ENCODE measurements at places on chromosomes 7 and 10. TPM values are rescaled to one million over a fixed set of nuclear protein-coding genes. Genes with fewer than 3 reads are reported as not detected.

Gene ADAM22
- total RNA-seq: 0.75 TPM

Gene RNF148
- total RNA-seq: 0.66 TPM

Gene SFMBT2
- total RNA-seq: 3.5 TPM

Gene PVRIG
- not detected for total RNA-seq

Gene ITIH5
- under 0.01 TPM for total RNA-seq

Gene FAM241B
- total RNA-seq: 0.87 TPM

Gene PRF1
- total RNA-seq: not detected

Gene CHRM2
- total RNA-seq: 2.2 TPM

Gene ATOH7
- not detected for total RNA-seq

Gene FGL2
- 0.22 TPM for total RNA-seq

Gene CAMK1D
- 5.6 TPM for total RNA-seq

Gene CSGALNACT2
- 41.6 TPM for total RNA-seq

Gene PUS7
- total RNA-seq: 23.9 TPM

Gene GATA3
- total RNA-seq: not detected

Gene CNTNAP2
- total RNA-seq: under 0.01 TPM

Gene RHOBTB1
- 16.4 TPM for total RNA-seq

Gene FAM180A
- 24.9 TPM for total RNA-seq

Gene PRSS37
- not detected for total RNA-seq

Gene SORCS1
- not detected for total RNA-seq

Gene XRCC2
- total RNA-seq: 1.6 TPM

Gene GRM8
- not detected for total RNA-seq

Gene RFC2
- 15.6 TPM for total RNA-seq

Gene IL2RA
- not detected for total RNA-seq

Gene NOBOX
- not detected for total RNA-seq

Gene DNAH11
- under 0.01 TPM for total RNA-seq

Gene GPR15LG
- total RNA-seq: not detected

Gene SLC25A28
- 22.4 TPM for total RNA-seq

Gene STEAP4
- under 0.01 TPM for total RNA-seq

Gene DENND2A
- total RNA-seq: 14.9 TPM

Gene CCDC172
- not detected for total RNA-seq

Gene UTF1
- not detected for total RNA-seq

Gene NRF1
- total RNA-seq: 12.0 TPM

Gene TDRD1
- total RNA-seq: 0.62 TPM

Gene STMP1
- 15.0 TPM for total RNA-seq

Gene ZNF777
- total RNA-seq: 6.4 TPM

Gene PHKG1
- 0.66 TPM for total RNA-seq

Gene GRK5
- 8.1 TPM for total RNA-seq

Gene CYREN
- total RNA-seq: 35.4 TPM

Gene LRRTM3
- under 0.01 TPM for total RNA-seq

Gene IFIT1B
- not detected for total RNA-seq

Gene AASS
- 31.1 TPM for total RNA-seq

Gene HOXA4
- total RNA-seq: 0.37 TPM

Gene ENTPD1
- total RNA-seq: under 0.01 TPM
